NCI-H2227 treated with DMSO at 0.1 percent for 48 hours (cell line): ENCODE measurements at places on chromosomes 5 and 9.
A peak's percentile ranks its signal among the peaks of the same experiment; 100 is the strongest.

- no peak for DNase-seq
Measured at GRCh38 chr5:111412593-111412992, 99.7 kb downstream of the STARD4 start.

DNA sequence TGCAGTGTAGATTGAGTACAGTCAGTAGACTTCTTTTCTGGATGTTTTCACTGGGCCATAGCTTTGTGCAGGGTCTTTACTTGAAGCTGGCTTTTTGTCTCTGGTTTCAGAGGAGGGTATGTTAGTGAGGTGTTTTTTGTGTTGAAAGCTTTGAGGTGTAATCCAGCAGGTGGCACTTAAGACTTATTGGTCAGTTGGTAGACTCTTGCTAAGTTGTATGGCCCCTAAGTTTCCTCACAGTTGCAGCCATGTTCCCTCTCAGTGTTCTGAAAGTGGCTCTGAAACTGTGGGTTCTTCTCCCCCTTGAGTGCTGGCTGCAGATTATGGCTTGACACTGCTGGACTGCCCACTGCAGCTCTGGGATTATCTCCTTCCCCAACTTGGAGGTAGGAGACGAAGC, 55.7 kb upstream of the SLC44A1 start:
- no peak for DNase-seq

DNA sequence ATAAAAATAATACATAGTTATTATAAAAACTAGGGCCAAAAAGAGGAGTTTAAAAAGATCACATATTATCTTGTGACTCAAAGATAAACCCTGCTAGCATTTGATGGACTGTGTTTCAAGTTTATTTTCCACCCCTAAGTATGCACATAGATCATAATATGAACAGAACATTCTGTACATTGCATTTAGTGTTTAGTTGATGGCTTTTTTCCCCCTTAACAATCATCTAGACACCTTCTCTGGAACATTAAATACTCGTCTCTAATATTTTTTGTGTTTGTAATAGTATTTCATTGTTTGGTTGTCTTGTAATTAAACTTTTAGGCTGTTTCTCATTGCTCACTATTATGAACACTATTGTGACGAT, 10.5 kb downstream of the COL15A1 start:
- DNase-seq, result no peak

DNA sequence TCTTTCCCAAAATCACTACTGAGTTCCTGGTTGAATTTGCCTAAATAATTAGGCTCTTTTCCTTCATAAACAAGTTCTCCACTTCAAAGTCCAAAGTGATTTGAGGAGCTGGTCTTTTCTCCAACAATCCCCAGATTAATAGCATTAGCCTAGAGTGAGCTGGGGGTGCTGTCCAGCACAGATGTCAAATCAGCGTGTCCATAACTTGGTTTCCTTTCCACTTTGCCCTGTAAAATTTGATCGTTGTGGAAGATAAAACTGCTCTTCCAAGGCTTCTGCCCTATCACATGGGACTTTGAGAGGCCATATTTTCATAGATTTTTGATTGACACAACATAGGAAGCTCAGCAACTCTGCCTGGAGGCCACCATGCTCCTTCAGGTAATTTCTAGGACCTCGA, 134.7 kb upstream of the RORB start:
- no peak for DNase-seq

DNA sequence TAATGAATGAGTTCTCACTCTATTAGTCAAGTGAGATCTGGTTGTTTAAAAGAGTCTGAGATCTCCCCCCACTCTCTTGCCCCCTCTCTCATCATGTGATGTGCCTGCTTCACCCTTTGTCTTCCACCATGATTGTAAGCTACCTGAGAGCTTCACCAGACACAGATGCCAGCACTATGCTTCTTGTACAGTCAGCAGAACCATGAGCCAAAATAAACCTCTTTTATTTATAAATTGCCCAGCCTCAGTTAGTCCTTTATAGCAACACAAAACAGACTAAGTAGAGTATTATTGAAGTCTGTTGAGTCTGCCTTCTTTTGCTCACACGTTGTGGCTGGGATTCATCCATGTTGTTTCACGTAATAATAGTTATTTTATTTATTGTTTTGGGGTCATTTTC, 14.3 kb downstream of the CYSTM1 start:
- DNase-seq, result no peak

- no peak for DNase-seq
Measured at GRCh38 chr5:122152266-122152900, 23.0 kb downstream of the ZNF474 start.

DNA sequence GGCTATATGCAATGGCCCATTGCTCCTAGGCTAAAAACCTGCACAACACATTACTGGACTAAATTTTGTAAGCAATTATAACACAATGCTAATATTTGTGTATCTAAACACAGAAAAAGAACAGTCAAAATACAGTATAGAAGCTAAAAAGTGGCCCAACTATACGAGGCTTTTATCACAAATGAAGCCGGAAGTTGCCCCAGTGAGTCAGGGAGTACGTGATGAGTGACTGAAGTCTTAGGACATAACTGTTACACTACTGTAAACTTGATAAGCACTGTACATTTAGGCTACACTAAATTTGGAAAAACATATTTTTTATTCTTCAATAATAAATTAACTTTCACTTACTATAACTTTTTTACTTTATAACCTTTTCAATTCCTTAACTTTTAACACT, 105.2 kb upstream of the PRR16 start:
- DNase-seq, result no peak

DNA sequence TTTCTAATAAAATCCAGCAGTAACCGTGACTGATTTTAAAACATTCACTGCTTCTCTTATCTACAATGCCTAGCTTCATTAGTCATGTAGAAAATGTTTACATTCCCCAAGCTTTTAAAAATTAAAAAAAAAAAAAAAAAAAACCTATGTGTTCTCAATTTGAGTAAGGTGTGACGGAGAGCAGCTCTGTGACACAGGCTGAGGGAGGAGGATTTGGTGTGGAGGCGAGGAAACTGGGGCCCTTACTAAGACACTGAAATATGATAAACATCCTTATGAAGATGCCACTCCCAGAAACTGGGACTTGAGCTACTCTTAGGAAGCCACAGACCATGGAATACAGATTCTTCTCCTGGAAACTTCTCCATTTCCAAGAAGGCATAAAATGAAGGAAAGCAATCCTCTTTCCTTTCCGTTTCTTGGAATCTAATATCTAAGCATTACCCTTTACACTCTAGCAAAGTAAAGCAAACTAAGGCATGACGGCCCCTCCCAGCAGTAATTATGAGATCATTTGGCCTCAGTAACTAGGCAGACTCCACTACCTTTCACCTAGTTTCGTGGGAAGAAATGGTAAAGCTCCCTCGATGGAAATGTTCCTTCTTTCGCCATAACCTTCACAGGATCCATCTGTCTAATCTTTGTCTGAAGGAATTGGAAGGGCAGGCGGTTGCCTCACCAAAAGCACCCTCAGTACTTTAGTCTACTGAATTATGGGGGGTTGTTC, 23.5 kb downstream of the GRAMD2B start:
- no peak for DNase-seq

GRCh38 chr9:121073038-121073437, 1.7 kb upstream of the CNTRL start:
- DNase-seq, result no peak

GRCh38 chr5:73893813-73894212, 267.8 kb downstream of the ARHGEF28 start:
- DNase-seq, result no peak

GRCh38 chr5:139204196-139204595, 6.0 kb upstream of the SIL1 start:
- DNase-seq, result no peak

- DNase-seq, result no peak
Measured at GRCh38 chr5:19770396-19770795, 217.6 kb downstream of the CDH18 start.

DNA sequence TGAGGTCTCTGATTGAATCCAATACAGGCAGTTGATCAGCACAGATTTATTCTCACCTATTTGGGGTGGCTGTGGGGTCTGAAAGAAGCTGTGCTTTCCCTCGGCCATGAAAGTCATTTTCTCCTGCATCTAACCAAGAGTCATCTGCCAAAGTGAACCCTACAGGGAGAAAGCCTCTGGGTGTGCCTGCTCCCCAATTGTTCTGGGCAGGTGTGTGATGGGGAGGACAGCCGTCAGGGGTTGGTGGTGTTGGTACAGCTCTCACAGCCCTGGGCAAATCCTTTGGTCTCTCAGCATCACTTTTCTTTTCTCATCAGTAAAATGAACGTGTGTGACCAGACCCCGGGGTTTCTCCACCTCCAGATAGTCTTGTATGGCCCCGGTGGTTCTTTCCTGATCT, 2.5 kb downstream of the PHF2 start:
- no peak for DNase-seq

GRCh38 chr9:81379655-81380054, 309.7 kb downstream of the TLE1 start:
- DNase-seq, result no peak

DNA sequence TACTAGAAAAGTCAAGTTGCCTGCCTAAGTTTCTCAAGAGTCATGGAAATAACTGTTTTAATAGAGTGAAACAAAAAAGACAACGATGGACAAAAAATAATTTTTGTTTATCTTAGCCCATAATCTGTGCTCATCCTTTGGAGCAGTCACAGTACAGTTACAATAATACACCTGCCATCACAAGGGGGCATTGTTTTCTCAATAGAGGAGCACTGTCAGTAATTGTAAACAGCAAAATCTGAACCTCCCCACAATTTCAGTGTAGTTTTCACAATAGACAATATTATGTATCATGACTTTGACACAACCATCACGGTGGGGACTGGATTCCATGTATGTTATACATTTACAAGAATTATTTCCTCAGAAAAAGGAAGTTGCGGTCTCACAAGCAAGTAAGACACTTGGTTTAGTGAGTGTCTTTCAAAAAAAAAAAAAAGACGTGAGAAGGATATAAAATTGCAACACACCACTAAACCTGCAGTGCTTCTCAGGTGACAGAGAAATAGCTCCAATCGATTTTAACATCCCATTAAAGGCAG, 586.3 kb downstream of the PTPRD start:
- DNase-seq, result no peak

- no peak for DNase-seq
Measured at GRCh38 chr5:5405441-5405840, 17.0 kb upstream of the ICE1 start.

- DNase-seq, result peak; percentile 24
Measured at GRCh38 chr5:149961957-149962409, 1.4 kb downstream of the SLC26A2 start.

- DNase-seq, result no peak
Measured at GRCh38 chr9:13665418-13666066, 386.1 kb upstream of the MPDZ start.

GRCh38 chr9:102497709-102498108, 497.4 kb upstream of the CYLC2 start:
- no peak for DNase-seq

DNA sequence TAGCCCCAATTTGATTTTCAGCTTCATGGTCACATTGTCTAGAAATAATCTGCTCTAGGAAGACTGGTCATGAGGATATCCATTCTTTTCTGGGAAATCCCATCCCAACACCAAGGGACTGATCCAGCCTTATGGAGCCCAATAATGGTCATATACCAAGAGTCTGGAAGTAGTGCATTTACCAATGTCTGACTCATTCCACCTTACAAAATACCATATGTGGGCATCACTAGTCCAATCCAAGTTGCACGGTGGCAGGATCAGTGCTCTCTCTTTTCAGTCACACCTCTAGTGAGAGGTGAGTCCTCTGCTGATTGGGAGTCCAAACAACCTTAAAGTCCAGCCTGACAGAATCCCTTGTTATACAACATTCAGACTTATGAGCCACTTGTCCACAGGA, 73.7 kb downstream of the FEM1C start:
- no peak for DNase-seq

GRCh38 chr5:87499478-87500410, 87.0 kb upstream of the CCNH start:
- DNase-seq, result no peak

DNA sequence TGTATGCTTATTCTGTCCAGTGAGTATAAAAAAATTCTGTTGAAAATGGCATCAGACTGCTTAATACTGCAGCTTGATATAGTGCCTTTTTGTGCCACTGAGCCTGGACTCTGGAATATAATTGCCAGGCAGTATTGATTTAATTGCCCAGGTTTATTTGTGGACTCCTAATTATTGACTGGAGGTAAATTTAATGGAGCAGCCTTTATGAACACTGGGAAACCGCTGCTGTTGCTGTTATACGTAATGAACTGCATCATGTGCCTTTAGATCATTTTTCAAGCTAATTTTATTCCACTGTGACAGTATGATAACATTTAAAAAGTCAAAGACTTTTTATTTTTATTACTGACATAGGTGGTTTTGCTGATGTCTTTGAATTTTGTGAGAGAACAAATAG, 90.2 kb upstream of the SH3GL2 start:
- no peak for DNase-seq

GRCh38 chr5:54676481-54677340, 159.2 kb downstream of the SNX18 start:
- no peak for DNase-seq

DNA sequence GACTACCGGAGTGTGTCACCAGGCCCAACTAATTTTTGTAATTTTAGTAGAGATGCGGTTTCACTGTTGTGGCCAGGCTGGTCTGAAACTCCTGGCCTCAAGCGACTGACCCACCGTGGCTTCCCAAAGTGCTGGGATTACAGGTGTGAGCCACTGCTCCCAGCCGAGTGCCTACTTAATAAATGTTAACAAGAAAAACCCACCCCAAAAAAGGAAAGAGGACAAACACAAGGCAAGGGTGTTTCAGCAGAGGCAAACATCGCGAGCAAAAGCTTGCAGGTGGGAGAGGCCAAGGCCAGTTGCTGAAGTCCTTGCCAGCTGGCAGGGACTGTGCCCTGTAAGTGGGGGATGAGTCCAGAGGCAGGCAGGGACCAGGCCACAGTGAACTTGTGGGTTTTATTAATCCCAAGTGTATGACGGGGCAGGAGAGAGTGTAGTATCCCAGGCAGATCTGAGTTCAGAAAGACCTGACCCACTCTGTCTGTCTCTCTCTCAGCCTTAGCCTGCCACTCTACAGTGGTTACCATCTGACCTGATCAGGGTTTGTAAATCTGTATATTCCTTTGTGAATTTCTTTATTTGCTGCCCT, 6.4 kb upstream of the FPGS start:
- no peak for DNase-seq

GRCh38 chr5:75235711-75236110, 967 bp downstream of the ANKRD31 start:
- DNase-seq, result no peak

- DNase-seq, result no peak
Measured at GRCh38 chr5:97119007-97119390, 23.4 kb downstream of the LIX1 start.

- peak; percentile 45 for DNase-seq
Measured at GRCh38 chr5:172454358-172455086, at the start of gene SH3PXD2B. Gene SH3PXD2B, minus strand, starts transcription at chr5:172454525. Its CDS starts 173 bp downstream, at chr5:172454352.

GRCh38 chr9:131663288-131663687, 76.6 kb downstream of the RAPGEF1 start:
- no peak for DNase-seq
